Lower leg skin (tissue), 4 donors: ENCODE measurements at places on chromosomes 6 and 20. TPM values are rescaled to one million over a fixed set of nuclear protein-coding genes. Genes with fewer than 3 reads are reported as not detected.

The OLIG3 gene
- total RNA-seq = not detected

DNA sequence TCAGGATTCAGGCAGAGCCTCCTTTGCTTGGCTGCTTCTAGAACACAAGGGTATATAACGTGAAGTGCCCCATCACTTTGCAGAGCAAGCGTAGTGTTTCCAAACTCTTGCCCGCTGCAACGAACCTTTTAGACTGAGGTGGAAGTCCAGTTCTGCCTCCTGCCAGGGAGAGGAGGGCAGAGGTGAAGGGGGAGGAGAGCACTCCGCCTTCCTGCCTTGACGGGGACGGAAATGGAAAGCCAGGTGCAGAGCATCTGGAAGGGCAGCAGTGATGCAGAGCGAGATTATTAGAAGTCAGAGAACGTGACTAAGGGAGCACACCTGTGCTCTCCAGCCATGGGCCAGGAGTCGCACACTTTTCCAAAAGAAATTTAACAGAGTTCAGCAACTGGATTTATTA is 63.4 kb downstream of the RREB1 start:
- DNase-seq = peak; percentile 11

DNA sequence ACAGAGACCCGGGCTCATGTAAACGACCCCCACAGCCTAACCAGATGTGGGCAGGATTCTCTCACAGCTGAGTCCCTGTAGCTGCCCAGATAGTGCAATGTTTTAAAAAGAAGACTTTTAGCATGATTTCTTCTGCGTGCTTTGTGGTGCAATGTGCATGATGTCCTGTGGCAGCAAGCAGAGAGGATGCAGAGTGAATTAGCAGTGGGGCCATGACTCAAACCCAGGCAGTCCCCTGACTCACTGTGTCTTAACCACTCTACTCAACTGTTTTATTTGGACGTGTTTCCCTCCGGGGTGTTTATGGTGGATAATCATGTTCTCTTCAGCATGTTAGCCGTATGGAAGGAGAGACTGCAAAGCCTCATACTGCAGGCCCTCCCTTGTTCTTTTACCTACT is 247.9 kb downstream of the SLC24A3 start:
- DNase-seq = peak; percentile 74

GRCh38 chr6:130697271-130697994 is 129.8 kb upstream of the SMLR1 start:
- no peak for DNase-seq

The C20orf141 gene
- total RNA-seq = not detected

The SYCP2 gene
- total RNA-seq = 2.7 TPM

DNA sequence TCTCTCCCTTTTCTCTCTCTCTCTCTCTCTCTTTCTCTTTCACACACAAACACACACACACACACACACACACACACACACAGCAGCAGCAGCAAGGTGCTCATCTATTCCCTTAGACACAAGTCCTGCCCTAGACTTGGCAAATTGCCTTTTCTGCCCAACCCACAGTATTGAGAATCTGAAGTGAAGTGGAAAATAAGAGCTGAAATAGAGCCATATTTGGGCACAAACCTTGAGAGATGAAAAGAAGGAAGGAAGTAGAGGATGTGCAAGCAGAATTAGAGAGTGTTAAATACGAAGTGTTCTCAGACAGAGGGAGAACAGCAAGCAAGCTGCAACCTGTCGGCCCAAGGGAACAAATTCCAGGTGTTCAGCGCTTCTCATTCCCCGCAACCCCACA is 557.5 kb upstream of the NOX3 start:
- no peak for DNase-seq

- no peak for DNase-seq
Measured at GRCh38 chr6:83884523-83884922, 25.0 kb downstream of the CYB5R4 start.

DNA sequence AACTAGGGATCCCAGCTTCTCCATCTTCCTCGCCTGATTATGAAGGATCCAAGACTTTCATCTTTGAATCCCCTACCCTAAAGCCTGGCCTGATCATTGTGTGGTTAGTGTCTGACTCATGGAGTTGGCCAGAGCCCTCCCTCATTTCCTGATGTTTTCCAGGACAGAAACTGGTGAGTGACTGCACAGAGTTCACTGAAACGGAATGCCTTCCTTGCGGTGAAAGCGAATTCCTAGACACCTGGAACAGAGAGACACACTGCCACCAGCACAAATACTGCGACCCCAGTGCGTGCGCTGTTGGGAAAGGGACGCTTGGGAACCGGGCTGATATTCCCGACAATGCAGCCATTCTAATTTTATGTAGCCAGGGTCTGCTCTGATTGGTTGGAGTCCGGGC is 4.0 kb downstream of the CD40 start:
- DNase-seq = no peak

The ITPA gene
- total RNA-seq = 44.1 TPM

DNA sequence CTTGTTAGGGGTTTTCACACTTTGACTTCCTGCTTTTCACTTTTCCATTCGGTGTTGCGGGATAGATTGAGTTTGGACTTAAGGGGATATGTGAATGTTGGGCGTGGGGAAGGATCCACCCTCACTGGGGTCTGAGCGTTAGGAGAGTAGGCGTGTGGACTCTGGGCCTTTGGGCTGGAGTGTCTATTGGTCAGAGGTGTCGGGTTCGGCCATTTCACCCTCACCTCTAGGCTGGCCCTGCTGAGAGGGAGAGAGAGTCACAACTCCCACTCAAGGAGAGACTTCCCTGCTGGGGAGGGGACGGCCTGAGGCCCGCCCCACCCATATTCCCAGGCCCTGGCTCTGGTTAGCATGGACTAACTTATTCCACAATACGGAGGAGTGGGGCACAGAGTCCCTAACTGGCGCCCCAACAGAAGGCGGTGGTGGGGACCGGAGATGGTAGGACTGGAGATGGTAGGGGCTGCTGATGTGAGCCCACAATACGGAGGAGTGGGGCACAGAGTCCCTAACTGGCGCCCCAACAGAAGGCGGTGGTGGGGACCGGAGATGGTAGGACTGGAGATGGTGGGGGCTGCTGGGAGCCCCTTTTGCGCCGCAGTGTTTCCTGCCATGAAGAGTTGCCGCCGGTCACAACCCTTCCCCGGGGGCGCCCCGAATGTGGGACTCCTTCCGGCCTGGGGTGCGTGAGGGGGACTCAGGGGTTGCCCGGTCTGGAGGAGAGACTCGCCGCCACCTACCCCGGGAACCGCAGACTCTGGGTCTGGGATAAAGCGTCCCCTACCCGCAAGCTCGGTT is 1.4 kb upstream of the PTPRA start:
- DNase-seq = no peak

The TPD52L2 gene
- total RNA-seq = 85.9 TPM

The TREML2 gene
- not detected for total RNA-seq

The HAO1 gene
- not detected for total RNA-seq

- DNase-seq = no peak
Measured at GRCh38 chr6:34132486-34133185, 13.3 kb downstream of the GRM4 start.

DNA sequence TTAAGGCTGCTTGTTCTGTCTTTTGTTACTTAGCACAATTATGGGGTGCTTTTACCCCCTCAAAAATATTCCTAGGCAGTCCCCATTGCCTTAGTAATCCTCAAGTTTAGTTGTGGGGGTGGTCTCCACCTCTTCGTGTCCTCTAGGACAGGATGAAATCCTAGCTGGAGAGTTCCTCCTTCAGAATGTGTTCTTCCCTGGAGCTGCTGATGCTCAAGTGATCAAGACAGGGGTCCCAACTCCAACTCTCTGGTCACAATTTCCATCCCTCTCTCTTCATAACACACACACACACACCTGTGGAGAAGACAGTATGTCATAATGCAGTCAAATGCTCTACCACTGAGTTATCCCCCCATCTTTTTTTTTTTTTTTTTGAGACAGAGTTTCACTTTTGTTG is 280.7 kb downstream of the UST start:
- no peak for DNase-seq

GRCh38 chr6:53066874-53067706 is 1.9 kb downstream of the FBXO9 start:
- no peak for DNase-seq

GRCh38 chr20:23490817-23491216 is at the start of gene CST8:
Gene CST8 (plus strand): TSS chr20:23491117. CDS start chr20:23491668, 551 bp downstream.
- DNase-seq = no peak

GRCh38 chr6:34834789-34835518 is 43.1 kb downstream of the BLTP3A start:
- DNase-seq = no peak

- DNase-seq = no peak
Measured at GRCh38 chr20:57283860-57284259, 17.4 kb upstream of the BMP7 start.

GRCh38 chr6:110053395-110054240 is 75.5 kb downstream of the GPR6 start:
- no peak for DNase-seq

DNA sequence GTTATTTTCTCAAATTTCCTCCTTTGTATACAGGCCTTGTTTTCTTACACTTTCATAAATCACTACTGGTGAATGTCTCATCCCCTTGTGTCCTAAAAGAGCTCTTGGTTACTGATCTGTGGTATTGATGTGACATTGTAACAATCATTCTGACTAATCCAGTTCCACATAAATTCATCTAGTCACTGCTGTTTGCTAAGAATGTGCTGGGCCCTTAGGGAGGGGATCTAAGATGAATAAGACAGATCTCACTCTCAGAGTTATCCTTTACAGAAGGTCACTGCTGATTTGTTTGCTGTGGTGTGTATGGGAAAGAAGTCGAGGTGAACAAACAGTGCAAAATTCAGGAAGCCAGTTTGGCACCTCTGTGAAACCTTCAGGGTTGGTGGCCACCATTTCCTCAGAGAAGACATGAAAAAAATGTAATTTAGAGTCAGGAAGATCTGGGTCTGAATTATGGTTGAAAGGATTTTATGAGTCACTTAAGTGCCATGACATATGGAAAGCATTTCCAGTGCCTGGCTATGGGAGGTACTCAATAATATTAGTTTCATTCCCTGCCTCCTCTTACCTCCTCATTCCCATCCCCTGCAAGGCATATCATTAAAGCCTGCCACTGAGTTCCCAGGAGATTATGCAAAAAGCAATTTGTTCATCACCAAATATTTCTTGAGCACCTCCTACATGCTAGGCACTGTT is 121.8 kb downstream of the COL9A1 start:
- DNase-seq = no peak

DNA sequence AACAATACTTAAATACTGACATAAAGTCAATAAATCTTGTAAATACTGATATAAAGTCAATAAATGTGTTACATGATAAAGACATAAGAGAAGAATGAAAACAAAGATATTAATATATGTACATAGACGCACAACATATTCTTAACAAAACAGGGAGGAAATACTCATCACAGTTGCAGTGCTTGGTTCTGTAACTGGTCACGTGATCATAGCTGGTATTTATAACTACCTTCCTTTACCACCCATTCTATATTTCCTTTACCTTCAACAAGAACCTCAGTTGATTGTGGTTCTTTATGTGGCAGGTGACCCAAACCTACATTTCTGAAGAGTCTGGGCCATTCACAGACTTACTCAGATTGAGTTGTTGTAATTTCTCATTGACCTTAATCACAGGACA is 131.6 kb downstream of the SGK1 start:
- DNase-seq = no peak

GRCh38 chr6:39765508-39766065 is 26.6 kb upstream of the DAAM2 start:
- DNase-seq = no peak

The PAK5 gene
- total RNA-seq = 0.46 TPM

DNA sequence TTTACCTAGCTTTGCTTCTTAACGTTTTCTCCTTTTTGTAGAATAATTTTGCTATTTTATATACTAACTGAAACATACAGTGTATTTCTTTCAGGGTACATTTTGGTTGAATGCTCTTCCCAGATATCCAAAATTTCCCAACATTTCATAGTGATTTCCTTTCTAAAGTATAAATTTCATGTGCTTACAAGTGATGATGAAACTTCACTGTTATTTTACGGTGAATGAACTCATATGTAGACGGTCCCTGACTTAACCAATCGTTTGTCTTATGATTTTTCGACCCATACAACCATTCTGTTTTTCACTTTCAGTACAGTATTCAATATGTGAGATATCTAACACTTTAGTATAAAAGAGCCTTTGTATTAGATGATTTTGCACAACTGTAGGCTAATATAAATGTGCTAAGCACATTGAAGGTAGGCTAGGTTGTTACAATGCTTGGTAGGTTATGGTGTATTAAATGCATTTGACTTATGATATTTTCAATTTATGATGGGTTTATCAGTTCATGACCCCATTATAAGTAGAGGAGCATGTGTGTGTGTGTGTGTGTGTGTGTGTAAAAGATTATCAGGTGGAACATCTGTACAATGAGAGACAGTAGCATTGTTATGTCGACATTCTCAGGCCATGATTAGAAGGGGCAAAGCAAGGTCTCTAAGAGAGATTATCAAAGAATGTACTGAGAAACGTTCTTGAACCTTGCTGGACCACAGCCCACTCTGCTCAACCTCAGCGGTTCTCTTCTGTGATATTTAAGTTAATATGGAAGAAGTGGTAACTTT is 20.9 kb downstream of the HIVEP1 start:
- no peak for DNase-seq

- no peak for DNase-seq
Measured at GRCh38 chr6:47524136-47524845, 46.7 kb downstream of the CD2AP start.

GRCh38 chr6:120405947-120406346 is 928.3 kb downstream of the TBC1D32 start:
- DNase-seq = no peak

DNA sequence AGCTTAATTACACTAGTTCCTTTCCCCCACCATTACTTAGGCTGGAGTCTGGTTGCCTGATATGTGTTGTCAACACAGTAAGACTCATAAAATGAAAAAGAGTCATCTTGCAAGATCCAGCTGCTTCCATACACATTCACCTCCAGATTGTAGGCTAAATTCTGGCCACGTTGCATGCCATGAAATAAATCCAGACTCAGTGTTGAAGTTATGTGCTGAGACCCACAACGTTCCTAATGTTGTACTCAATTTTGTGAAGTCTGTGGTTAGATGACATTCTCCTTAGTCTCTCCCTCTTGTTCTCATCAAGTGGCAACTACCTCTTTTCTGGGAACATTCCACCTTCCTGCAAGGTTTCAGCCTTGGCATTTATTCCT is 212.3 kb downstream of the LMBRD1 start:
- no peak for DNase-seq

The NKAPL gene
- not detected for total RNA-seq

DNA sequence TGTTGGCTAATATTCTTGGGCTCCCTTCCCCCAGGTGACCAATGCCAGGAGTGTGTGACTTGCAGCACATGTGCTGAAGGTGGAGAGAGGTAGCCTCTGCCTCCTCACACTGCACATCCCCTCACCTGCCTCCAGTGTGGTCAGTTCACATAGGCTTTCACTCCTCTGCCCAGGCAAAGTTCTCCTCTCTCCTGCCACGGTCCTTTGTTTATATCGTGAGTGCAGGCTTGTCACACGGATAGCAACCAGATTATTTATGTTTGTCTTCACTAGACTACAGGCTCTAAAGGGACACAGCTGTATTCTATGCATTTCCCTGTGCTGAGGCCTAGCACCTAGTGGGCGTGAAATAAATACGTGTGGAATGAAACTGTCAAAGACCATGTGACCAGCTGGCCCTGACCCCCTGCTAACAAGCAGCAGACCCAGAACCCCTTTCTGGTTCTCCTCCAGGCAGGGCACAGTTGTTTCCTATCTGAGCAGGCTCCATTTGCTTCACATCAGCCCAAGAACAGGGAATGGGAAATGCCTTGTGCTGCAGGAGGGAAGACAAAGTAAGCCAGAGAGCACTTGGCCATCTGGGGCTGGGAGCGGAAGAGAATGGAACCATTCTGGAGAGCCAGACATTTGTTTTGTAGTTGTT is 42.3 kb downstream of the UNC5CL start:
- no peak for DNase-seq

The MRPL2 gene
- total RNA-seq = 34.2 TPM
